Stimulated activated CD4-positive, alpha-beta T cell treated with anti-CD3 and anti-CD28 coated beads, Interleukin-15, amount 100 ng/mL, for 1 hour (primary cell): ENCODE measurements at places on chromosomes 6 and 20.

GRCh38 chr6:20978151-20978614, 443.9 kb downstream of the CDKAL1 start:
- no peak for DNase-seq

GRCh38 chr6:51029561-51029960, 210.9 kb downstream of the TFAP2B start:
- no peak for DNase-seq

DNA sequence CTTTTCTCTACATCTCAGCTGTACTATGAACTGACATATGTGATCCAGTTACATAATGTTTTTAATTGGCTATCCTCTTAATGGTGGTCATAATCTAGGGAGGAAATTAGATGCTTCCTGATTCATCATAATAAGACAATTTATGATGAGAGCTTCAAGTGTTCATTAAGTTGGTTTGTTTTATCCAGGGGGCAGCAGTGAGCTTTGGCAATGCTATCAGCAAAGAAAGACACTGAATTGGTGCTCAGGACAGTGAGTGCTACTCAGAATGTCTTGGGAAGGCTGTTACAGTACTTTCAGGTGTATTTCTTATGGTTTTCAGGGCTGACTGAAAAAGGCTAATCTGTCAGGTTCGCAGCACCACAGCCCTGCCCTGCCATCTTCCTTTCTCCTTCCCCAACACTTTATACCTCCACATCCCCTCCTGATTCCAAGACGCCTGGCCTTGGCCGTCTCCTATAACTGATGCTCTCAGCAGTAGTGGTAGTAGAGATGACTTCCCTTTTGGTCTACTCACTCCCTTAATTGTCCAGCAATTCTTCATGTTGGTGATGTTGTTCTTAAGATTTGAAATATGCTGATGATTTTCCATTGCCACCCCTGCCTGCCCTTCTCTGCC, 67.0 kb upstream of the TNFAIP3 start:
- peak; percentile 21 for DNase-seq

- DNase-seq, result no peak
Measured at GRCh38 chr6:115891111-115891669, 169.5 kb downstream of the FRK start.

GRCh38 chr6:137246164-137246563, 27.0 kb upstream of the IFNGR1 start:
- no peak for DNase-seq

GRCh38 chr20:20527661-20528060, 159.8 kb downstream of the INSM1 start:
- no peak for DNase-seq

DNA sequence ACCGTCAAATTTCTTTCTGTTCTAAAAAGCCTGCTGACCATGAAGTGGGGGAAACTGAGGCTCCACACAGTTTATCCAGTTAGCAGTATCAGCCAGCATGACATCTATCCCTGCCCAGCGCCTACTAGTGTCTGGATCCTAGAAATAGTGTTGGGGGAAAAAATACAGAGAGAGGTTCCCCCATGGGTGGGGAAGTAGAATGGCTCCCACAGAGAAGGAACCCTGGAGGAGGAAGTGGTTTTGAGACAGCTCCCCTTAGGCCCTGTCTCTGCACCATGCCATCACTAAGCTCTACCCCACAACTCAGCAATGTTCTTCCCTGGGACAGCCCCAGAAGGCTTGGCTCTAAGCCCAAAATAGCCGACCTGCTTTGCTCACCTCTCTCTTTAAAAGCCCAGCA, 153.4 kb downstream of the MBOAT1 start:
- DNase-seq, result no peak

- DNase-seq, result no peak
Measured at GRCh38 chr6:75600768-75601167, 912 bp upstream of the SENP6 start.

GRCh38 chr20:2602746-2603145, 49.7 kb upstream of the NOP56 start:
- no peak for DNase-seq

DNA sequence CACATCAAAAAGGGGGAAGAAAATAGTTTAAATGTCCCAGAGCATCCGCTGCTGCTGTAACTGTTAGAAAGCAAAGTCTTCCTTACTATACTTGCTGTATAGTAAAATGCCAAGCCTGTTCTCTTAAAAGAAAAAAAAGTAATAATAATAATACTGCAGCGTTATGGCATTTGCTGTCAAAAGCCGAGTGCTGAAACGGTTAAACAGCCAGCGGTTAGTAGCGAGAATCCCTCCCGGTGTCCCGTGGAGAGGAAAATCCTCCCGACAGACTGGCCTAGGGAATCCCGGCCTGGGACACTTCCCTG, 19.5 kb upstream of the NFATC2 start:
- no peak for DNase-seq

DNA sequence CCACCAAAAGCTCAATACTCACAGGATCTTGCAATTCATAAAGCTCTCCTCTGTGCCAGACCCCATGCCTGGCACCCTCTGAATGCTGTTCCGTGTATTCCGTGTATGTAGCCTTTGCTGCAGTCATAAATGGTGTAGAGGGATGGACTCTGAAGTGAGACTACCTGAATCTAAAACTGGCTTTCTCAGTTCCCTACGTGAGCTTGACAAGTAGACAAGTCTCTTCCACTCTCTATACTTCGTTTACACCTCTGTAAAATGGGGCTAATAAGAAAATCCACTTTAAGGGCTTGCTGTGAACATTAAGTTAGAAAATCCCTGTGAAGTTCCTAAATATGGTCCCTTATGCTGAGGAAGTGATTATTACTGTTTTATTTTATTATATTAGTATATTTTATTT, 31.5 kb downstream of the PPP1R16B start:
- no peak for DNase-seq

- no peak for DNase-seq
Measured at GRCh38 chr20:23099791-23100719, 13.9 kb upstream of the CD93 start.

DNA sequence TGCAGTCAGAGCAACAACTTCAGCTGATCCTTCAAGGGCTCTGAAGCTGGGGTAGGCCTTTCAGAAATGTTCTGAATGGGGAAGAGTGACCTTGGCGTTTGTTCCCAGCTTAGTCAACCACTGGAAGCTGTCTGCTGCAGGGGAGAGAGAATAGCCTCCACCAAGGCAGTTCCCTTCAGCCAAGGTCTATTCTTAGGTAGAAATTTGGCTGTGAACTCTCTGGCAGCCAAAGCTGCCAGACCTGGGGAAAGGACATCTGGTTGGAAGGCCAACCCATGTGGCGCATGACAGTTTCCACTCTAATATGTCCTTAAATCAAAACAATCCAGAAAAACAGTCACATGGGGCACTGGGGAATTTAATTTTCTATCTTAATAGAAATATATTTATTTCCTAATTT, 60.1 kb downstream of the FBXO5 start:
- DNase-seq, result no peak

- no peak for DNase-seq
Measured at GRCh38 chr6:158848490-158848895, 29.3 kb upstream of the EZR start.

- no peak for DNase-seq
Measured at GRCh38 chr6:147508866-147509608, 547 bp downstream of the SAMD5 start.

GRCh38 chr6:164210783-164211182, 796.3 kb downstream of the QKI start:
- DNase-seq, result no peak

GRCh38 chr6:19864285-19864684, 27.1 kb downstream of the ID4 start:
- DNase-seq, result no peak

DNA sequence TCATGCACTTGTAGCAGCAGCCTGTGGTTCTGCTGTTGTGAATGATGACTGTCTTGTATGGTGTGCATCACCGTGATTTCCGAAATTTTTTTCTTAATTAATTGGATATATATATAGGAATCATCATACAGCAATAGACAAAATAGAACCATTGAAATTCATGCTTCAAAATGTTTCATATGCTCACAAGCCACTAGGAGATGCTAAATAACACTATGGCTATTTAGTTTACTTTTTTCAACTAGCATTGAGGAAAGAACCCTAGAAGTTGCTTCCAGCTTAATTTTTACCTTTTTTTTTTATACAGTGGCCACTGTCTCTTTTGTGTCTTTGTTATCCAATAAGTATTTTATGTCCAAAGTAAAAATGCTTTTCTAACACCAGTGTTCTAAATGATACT, 485.4 kb downstream of the CDKAL1 start:
- DNase-seq, result no peak

DNA sequence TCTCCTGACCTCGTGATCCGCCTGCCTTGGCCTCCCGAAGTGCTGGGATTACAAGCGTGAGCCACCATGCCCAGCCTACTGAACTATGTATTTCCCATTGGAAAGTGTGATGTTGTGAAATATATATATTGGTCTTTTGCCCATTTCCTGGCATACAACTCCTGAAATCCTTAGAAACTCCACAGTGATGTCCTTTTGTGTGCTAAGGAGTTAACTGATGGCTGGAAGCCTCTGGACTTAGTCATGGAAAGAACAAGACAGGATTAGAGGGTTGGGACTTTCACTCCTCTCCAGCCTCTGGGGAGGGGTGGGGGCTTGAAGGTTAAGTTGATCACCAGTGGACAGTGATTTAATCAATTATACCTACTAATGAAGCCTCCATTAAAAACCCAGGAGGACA, 7.1 kb downstream of the PANK2 start:
- no peak for DNase-seq

- peak; percentile 24 for DNase-seq
Measured at GRCh38 chr6:15464211-15464725, 198.6 kb downstream of the DTNBP1 start.
